ENCODE measurements at places on chromosomes 3 and 15.

DNA sequence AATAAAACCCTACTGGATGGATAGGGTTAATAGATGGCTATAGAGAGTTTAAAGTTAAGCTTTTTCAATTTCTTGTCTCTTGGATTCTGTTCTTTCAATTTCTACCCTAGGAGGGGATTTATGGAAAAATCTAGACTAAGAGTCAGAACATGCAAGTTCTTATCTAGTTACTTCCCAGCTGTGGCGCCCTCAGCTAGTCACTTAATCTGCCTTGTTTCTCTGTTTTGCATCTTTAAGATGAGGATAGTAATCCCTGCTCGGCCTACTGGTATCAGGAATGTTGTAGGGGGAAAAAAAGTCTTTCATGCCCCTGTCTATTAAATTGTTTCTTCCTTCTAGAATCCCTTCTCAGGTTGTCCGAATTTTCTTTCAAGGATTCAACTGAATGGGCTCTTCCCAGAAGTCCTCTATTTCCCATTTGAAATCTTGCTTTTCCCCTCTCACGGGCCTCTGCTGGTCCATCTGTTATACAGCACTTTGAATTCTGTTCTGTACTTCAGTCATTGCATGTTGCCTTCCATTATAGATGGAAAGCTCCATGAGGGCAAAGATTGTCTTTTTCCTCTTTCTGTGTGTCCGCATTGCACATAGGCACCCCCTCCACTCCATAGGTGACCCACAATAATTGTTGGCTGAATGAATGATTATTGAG is 4.4 kb downstream of the KCTD6 start:
- no peak for DNase-seq
- peaks cover 34% of the 10 kb centered on the region for H3K4me1 ChIP-seq
- no peak overlapping the region for H3K4me3 ChIP-seq
- H3K36me3 ChIP-seq: peaks cover 8% of the 10 kb centered on the region
- no peak overlapping the region for H3K27ac ChIP-seq

GRCh38 chr3:151016478-151016795 is 43.9 kb upstream of the CLRN1 start:
- DNase-seq: no peak
- H3K36me3 ChIP-seq: no peaks in the 10 kb centered on the region
- H3K27ac ChIP-seq: no peak overlapping the region
- no peaks in the 10 kb centered on the region for H3K4me1 ChIP-seq

GRCh38 chr3:51955175-51955892 is at the start of gene GPR62:
TSS of gene GPR62 (plus strand) at chr3:51955381. CDS start at chr3:51955653, 272 bp downstream.
- peak within 1 kb of the TSS; percentile 63 for H3K4me3 ChIP-seq
- H3K27ac ChIP-seq: peak within 1 kb of the TSS; percentile 81
- H3K4me1 ChIP-seq: peaks cover 2% of the 10 kb centered on the region
- H3K36me3 ChIP-seq: peaks cover 24% of the 10 kb centered on the region
- no peak for DNase-seq

GRCh38 chr15:67173005-67173404 is 81.5 kb downstream of the AAGAB start:
- H3K36me3 ChIP-seq: peaks cover 32% of the 10 kb centered on the region
- no peak overlapping the region for H3K27ac ChIP-seq
- no peaks in the 10 kb centered on the region for H3K27me3 ChIP-seq
- no peak overlapping the region for H3K4me3 ChIP-seq

DNA sequence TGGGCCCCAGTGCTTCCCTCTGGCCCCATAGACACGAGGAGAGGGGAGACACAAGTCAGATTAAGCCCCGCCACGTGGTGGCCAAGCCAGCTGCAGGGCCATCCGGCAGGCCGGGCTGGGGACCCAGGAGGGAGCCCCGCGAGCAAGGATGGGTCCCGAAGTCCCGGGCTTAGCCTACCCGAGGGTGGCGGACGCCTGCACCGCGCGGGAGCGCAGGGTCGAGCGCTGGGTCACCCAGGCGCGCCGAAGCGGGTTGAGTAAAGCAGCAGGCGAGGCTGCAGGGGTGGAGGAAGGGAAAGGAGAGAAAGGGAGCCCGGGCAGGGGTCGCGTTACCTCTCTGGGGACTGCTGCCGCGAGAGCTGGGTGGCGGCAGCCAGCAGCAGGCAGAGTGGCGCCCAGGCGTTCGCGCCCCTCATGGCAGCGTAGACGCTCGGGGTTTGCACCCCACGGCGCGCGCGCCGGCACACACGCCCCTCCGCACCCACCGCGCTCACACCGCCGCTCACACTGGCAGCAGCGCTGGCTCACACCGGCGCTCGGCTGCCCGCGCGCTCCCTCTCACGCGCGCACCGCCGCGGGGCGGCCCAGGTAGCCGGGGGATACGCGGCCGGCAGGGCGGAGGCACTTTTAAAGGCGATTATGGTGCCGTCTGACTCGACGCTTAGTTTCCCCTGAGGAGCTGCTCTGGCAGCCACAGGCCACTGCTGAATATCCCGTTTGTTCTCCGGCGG is at the start of gene PCOLCE2:
Gene PCOLCE2, minus strand, starts transcription at position 603 of the 731 bp plus-strand sequence. Its CDS starts 187 bp downstream, at position 416.
- H3K27me3 ChIP-seq: no peaks in the 10 kb centered on the region
- no peaks in the 10 kb centered on the region for H3K4me1 ChIP-seq
- peak within 1 kb of the TSS; percentile 81 for H3K4me3 ChIP-seq
- no peaks in the 10 kb centered on the region for H3K36me3 ChIP-seq
- peak within 1 kb of the TSS; percentile 64 for H3K27ac ChIP-seq
- no peak for DNase-seq

- H3K36me3 ChIP-seq: peaks cover 28% of the 10 kb centered on the region
- H3K4me1 ChIP-seq: no peaks in the 10 kb centered on the region
- no peak overlapping the region for H3K27ac ChIP-seq
- DNase-seq: no peak
These were observed 23.1 kb upstream of the GP5 start for GRCh38 chr3:194422188-194422587.

DNA sequence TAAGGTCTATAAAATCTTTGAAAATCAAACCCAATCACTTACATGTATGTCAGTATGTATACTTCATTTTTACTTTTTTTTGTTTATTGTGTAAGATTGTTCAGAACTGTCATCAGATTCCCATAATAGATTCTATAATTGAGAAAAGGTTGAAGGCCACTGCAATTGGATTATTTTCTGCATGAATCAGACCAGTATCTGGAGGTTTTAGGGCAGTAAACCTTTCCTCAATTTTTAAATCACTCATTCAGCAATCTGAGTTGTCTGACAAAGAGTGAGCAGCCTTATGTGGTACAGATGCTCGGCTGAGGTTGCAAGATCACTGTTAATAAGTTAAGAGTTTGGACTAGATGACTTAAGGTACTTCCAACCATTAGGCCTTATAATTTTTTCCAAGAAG is 96.0 kb downstream of the TP63 start:
- no peaks in the 10 kb centered on the region for H3K36me3 ChIP-seq
- no peak overlapping the region for H3K4me3 ChIP-seq
- H3K27me3 ChIP-seq: no peaks in the 10 kb centered on the region

GRCh38 chr15:33119273-33119672 is 75.2 kb downstream of the FMN1 start:
- no peaks in the 10 kb centered on the region for H3K36me3 ChIP-seq
- no peaks in the 10 kb centered on the region for H3K4me1 ChIP-seq
- no peak overlapping the region for H3K27ac ChIP-seq
- no peaks in the 10 kb centered on the region for H3K27me3 ChIP-seq

GRCh38 chr15:27956285-27956684 is 142.8 kb downstream of the OCA2 start:
- H3K4me1 ChIP-seq: no peaks in the 10 kb centered on the region
- H3K27me3 ChIP-seq: no peaks in the 10 kb centered on the region
- DNase-seq: no peak

DNA sequence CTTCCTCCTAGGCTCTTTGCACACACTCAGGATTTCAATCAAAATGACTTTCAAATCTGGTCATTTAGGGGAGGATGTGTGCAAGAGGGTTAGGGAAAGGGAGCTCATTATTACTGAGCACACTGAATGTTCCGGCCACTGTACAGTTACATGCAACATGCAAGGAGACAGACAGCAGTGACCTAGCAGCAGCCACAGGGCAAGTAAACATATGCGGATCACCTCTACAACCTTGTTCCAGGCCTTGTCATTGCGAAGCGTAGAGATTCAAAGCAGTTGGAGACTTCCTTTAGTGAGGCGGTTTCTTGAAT is 837.6 kb downstream of the AGBL1 start:
- no peaks in the 10 kb centered on the region for H3K27me3 ChIP-seq
- no peak overlapping the region for H3K4me3 ChIP-seq
- no peak overlapping the region for H3K27ac ChIP-seq
- no peaks in the 10 kb centered on the region for H3K36me3 ChIP-seq
- no peak for DNase-seq
- H3K4me1 ChIP-seq: no peaks in the 10 kb centered on the region

DNA sequence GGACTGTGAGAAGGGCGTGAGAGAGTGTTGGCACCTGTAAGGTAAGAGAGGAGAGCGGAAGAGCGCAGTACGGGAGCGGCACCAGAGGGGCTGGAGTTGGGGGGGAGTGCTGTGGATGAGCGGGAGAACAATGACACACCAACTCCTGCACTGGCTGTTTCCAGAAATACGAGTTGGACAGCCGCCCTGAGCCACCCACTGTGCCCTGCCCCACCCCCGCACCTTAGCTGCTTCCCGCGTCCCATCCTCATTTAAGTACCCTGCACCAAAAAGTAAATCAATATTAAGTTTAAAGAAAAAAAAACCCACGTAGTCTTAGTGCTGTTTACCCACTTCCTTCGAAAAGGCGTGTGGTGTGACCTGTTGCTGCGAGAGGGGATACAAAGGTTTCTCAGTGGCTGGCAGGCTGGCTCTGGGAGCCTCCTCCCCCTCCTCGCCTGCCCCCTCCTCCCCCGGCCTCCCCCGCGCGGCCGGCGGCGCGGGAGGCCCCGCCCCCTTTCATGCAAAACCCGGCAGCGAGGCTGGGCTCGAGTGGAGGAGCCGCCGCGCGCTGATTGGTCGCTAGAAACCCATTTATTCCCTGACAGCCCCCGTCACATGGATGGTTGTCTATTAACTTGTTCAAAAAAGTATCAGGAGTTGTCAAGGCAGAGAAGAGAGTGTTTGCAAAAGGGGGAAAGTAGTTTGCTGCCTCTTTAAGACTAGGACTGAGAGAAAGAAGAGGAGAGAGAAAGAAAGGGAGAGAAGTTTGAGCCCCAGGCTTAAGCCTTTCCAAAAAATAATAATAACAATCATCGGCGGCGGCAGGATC is at the start of gene SOX2:
Gene SOX2, plus strand, starts transcription at position 601 of the 811 bp plus-strand sequence. CDS start 436 bp downstream, outside the sequence.
- H3K27ac ChIP-seq: no peak within 1 kb of the TSS
- peaks cover 22% of the 10 kb centered on the region for H3K4me1 ChIP-seq
- peaks cover 33% of the 10 kb centered on the region for H3K27me3 ChIP-seq
- H3K36me3 ChIP-seq: no peaks in the 10 kb centered on the region

GRCh38 chr15:67174864-67175573 is 79.4 kb downstream of the AAGAB start:
- H3K27me3 ChIP-seq: no peaks in the 10 kb centered on the region
- H3K4me1 ChIP-seq: peaks cover 35% of the 10 kb centered on the region
- H3K27ac ChIP-seq: peak overlapping the region; percentile 30
- DNase-seq: no peak
- peaks cover 23% of the 10 kb centered on the region for H3K36me3 ChIP-seq

GRCh38 chr15:39543651-39544050 is 37.2 kb upstream of the THBS1 start:
- no peaks in the 10 kb centered on the region for H3K4me1 ChIP-seq
- H3K36me3 ChIP-seq: no peaks in the 10 kb centered on the region
- H3K4me3 ChIP-seq: no peak overlapping the region
- H3K27ac ChIP-seq: no peak overlapping the region

- H3K27me3 ChIP-seq: no peaks in the 10 kb centered on the region
- no peaks in the 10 kb centered on the region for H3K36me3 ChIP-seq
- DNase-seq: no peak
- H3K4me3 ChIP-seq: no peak overlapping the region
- no peak overlapping the region for H3K27ac ChIP-seq
- H3K4me1 ChIP-seq: no peaks in the 10 kb centered on the region
These were observed 261.4 kb downstream of the FOXP1 start for GRCh38 chr3:71322154-71322553.

- H3K4me1 ChIP-seq: peaks cover 12% of the 10 kb centered on the region
- H3K4me3 ChIP-seq: no peak overlapping the region
- no peak overlapping the region for H3K27ac ChIP-seq
- no peak for DNase-seq
- H3K36me3 ChIP-seq: no peaks in the 10 kb centered on the region
These were observed 49.4 kb downstream of the CHCHD6 start for GRCh38 chr3:126753191-126754160.

DNA sequence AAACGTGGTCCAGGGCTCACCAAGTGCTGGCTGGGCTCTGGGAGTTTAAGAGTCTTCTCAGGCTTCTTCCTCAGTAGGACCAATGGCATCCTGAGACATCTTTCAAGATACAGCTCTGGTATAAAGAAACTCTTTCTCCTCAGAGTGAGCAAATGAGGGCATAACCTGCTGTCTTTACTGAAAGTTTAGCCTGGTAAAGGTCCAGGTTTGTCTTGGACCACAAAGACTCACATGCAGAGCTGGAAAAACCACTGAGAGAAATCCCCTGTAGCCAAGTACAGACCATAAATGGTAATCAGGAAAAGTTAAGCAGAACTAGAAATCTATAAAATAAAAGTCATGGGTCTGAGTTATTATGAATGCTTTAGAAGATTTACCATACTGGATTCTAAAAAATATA is 23.1 kb downstream of the CD47 start:
- peaks cover 18% of the 10 kb centered on the region for H3K4me1 ChIP-seq
- H3K4me3 ChIP-seq: no peak overlapping the region
- H3K36me3 ChIP-seq: no peaks in the 10 kb centered on the region

DNA sequence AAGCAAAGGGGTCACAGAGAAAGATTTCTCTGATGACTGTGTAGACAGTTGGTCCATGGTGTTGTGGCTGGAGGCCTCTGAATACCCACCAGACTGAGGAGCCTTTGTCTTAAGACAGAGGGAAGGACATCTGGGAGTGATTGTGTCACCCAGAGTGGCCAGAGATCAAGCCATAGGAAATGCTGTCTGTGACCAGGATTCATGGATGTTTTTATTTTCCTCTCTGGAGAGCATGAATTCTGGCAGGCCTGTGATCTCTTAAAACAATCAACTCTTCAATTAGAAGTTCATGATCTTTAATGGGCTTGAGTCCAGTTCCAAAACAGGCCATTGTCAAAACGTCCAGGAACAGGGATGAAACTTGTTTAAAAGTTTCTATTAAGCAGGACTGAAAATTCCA is 198.9 kb upstream of the CTDSPL start:
- peak overlapping the region; percentile 54 for H3K27ac ChIP-seq
- no peak overlapping the region for H3K4me3 ChIP-seq
- no peaks in the 10 kb centered on the region for H3K36me3 ChIP-seq

- no peaks in the 10 kb centered on the region for H3K27me3 ChIP-seq
- H3K4me3 ChIP-seq: no peak overlapping the region
- H3K36me3 ChIP-seq: no peaks in the 10 kb centered on the region
- no peak overlapping the region for H3K27ac ChIP-seq
These were observed 330.6 kb upstream of the MCTP2 start for GRCh38 chr15:93900476-93901400.

DNA sequence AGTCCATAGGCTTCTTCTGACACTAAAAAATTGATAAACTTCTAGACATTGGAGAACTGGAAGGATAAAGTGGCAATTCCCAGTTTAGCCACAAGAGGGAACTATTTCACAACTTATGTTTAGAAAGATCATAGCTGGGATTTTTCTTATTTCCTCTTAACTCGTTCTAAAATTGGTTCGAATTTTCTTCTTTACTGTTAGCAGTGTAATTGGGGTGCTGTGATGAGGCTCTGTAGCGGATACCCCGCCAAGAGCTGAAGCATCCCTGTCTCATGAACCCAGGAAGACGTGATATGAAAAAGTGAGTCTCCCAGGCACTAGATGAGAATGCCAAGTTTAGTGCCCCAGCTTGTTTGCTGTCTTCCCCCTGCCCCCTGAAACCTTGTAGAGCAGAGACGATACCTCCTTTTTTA is 85.1 kb downstream of the PDCD6IP start:
- no peaks in the 10 kb centered on the region for H3K36me3 ChIP-seq
- no peak for DNase-seq
- no peaks in the 10 kb centered on the region for H3K4me1 ChIP-seq

Measured in ascending aorta (tissue), 2 donors.